ENCODE measurements at places on chromosomes 7 and 10.

DNA sequence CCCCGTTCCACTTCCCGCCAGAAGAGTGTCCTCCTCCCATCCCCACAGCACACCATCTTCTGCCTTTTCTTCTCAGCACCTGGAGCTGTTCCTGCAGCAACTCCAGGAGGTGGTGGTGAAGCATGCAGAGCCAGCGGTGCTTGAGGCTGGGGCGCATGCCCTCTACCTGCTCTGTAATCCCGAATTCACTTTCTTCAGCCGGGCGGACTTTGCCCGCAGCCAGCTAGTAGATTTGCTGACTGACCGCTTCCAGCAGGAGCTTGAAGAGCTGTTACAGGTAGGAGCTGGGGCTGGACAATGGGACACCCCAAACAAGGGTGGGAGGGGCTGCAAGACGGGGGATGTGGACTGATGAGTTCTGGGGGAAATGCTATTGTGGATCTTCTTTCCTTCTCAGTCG lies 19.1 kb upstream of the PVRIG start:
- no peak for DNase-seq

DNA sequence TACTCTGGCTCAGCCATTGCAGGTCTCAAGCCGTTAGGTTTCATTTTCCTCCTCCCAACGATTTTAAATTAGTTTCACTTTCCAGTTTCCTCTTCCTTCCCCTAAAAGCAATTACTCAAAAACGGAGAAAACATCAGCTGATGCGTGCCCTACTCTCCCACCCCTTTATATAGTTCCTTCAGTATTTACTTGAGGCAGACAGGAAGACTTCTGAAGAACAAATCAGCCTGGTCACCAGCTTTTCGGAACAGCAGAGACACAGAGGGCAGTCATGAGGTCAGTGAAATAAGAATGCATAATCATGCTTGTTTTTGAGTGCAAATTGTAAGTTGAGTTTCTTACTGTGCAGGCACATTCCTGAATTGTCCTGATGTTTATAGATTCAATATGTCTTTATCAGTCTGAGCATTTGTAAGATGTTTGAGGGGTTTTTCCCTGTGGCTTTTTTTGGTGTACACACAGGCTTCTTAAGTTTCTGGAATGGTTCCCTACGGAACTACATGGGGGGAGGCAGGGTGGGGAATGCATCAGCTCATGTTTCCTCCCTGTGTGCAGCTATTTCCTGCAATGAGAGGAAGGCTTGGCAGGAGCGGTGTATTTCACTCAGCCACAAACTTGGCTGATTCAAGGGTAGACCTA lies at the start of gene IFIT3:
IFIT3 (plus strand) TSS at position 195 of the 639 bp plus-strand sequence; CDS start at position 272, 77 bp downstream.
- peak; percentile 18 for DNase-seq

GRCh38 chr7:102287981-102288278 lies 1.3 kb downstream of the SH2B2 start:
- DNase-seq, result no peak

- DNase-seq, result no peak
These were observed 96.3 kb downstream of the PRKAG2 start for GRCh38 chr7:151780631-151781030.

GRCh38 chr10:62545160-62546066 lies 171.2 kb downstream of the ZNF365 start:
- DNase-seq, result no peak

DNA sequence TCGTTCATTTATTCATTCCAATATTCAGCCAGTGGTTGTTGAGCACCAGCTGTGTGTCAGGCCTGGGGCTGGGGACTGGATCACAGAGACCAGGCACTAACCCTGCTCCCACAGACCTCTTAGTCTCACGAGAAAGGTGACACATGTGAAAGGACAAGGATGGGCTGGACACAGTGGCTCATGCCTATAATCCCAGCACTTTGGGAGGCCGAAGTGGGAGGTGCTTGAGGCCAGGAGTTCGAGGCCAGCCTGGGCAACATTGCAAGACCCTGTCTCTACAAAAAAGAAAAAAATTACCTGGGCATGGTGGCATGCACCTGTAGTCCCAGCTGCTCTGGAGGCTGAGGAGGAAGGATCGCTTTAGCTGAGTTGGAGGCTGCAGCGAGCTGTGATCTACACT lies 105.9 kb upstream of the SDK1 start:
- no peak for DNase-seq

DNA sequence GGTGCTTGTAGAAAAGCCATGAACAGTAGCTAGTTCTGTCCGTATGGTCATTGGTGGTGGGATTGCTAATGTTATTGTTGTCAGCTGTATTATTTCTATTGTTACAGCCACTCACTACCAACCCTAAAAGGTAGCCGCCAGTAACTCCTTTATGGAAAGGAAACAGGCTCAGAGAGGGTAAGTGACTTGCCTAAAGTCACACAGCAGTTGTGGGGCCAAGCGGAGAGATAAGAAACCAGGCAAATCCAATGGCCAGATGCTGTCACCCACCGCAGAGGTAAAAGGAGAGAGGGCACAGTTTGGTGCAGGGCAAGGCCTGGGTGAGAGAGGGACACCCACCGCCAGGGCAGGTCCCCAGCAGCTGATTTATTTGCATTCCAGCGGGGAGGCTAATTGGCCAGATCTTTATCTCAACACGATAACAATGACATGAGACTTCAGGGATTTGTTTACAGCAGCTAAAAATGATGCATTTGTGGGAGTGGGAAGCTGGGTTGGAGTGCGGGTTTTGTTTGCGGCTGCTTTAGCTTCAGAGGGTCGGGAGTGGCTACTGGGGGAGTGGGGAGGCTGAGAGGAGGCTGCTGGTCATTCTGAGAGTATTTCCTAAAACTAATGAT lies 8.6 kb upstream of the NKX2-3 start:
- no peak for DNase-seq

GRCh38 chr7:157566631-157567006 lies 229.8 kb downstream of the DNAJB6 start:
- no peak for DNase-seq

GRCh38 chr10:7697426-7697825 lies 5.7 kb upstream of the ITIH2 start:
- no peak for DNase-seq

DNA sequence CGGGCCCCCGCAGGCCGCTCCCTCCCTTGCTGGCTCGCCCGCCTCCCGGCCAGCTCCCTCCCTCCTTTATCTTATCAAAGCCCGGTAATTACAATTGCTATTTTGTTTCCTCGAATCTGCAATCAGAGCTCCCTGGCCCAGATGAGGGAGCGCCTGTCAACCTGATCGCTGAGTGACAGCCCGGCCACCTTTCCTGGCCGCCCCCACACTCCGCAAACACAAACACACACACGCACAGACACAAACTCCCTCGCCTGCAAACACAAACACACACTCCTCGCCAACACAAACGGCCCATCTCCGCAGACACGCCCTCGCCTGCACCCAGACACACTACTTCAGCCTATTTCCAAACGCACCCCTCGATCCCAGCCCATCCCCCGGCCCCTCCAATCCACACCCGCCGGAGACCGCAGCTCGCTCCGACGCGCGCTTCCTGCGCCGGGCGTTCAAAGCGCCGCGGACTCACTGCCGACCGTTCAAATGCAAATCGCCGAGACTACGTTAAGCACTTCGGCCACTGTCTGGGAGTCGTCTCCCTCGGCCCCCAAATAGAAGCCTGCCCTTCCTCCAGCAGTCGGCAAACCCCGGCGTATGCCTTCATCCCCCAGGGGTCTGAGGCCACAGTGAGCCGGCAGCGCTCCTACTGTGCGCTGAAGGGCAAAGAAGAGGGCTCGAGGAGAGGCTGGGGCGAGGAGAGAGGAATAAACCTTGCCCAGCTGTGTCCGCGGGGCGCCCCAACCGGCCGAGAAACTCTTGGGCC lies 3.0 kb upstream of the FGF8 start:
- peak; percentile 72 for DNase-seq

DNA sequence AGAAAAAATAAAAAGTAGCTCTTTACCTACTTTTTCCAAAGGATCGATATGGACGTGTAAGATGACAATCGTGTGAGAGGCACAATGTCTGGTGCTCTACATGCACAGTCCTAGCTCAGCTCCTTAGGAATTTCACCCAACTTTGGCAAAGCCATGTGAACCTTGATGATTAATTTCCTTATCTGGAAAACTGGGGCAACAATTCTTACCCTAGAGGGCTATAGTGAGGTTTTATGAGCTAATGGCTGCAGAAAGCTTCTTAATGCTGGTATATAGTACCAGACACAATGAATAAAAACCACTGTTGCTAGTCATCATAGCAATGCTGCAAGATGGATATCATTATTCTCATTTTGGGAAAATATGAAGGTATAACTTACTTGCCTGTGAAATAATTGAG lies 202.7 kb downstream of the PARD3 start:
- no peak for DNase-seq

DNA sequence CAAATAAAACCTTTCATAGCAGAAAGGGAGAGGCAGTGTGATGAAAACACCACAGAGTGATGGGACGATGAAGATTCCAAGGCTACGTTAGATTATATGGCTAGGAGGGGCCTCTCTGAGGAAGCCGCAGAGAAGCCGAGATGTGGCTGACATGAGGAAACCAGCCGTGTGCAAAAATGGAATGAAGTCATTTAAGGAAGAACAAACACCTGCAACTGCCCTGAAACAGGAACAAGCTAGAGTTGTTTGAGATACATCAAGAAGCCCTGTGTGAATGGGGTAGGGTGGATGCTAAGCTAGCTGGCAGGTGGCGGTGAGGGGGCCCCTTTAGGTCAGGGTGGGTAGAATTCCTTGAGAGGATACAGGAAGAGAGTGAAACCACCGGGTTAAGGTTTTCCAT lies 129.5 kb downstream of the KLF6 start:
- DNase-seq, result peak; percentile 69

GRCh38 chr7:130276796-130277762 lies 10.4 kb downstream of the CPA2 start:
- no peak for DNase-seq

GRCh38 chr7:155107126-155107525 lies 37.0 kb downstream of the HTR5A start:
- DNase-seq, result no peak

GRCh38 chr7:69932034-69932628 lies 333.9 kb downstream of the AUTS2 start:
- no peak for DNase-seq

GRCh38 chr7:27160145-27160545 lies 3.7 kb upstream of the HOXA7 start:
- DNase-seq, result no peak

GRCh38 chr7:43535810-43536585 lies 46.9 kb upstream of the STK17A start:
- DNase-seq, result no peak

GRCh38 chr7:51369746-51370145 lies 53.1 kb upstream of the COBL start:
- no peak for DNase-seq

- DNase-seq, result no peak
These were observed 94.2 kb upstream of the NRP1 start for GRCh38 chr10:33428682-33429081.

GRCh38 chr7:84188786-84189405 lies 5.7 kb downstream of the SEMA3A start:
- DNase-seq, result no peak

DNA sequence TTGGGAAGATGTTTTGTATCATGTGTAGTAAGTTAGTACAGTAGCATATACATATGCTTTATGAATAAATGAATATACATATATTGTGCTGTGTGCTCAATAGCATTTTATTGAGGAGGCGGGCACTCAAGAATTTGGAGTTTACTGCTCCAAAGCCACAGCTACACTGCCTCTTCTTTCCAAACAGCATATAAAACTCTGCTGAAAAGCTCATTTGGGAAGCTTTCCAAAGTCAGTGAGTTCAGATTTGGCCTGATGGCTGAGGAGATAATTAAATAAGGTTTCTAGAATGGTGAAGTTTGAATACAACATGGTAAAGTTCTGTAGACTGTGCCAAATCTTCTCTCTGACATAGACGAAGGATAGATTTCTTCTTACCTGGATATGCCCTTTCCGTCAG lies 29.8 kb downstream of the CDK1 start:
- DNase-seq, result no peak

DNA sequence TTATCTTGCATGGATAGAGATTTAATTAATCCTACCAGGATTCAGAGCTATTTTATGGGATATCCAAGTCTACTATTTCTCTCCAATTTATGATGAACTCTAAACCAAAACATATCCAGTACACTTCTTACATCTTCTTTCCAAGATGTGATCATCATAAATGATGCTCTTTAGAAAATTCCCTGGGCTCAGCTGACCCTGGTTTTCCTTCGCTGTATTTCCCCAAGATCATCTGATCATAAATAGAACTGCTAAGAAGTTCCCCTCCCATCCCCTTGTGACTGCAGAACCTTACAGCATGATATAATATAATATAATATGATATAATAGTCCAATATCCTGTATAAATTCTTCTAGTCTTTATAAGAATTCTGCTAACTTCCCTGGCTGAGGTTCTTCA lies 114.6 kb upstream of the LYZL2 start:
- no peak for DNase-seq

DNA sequence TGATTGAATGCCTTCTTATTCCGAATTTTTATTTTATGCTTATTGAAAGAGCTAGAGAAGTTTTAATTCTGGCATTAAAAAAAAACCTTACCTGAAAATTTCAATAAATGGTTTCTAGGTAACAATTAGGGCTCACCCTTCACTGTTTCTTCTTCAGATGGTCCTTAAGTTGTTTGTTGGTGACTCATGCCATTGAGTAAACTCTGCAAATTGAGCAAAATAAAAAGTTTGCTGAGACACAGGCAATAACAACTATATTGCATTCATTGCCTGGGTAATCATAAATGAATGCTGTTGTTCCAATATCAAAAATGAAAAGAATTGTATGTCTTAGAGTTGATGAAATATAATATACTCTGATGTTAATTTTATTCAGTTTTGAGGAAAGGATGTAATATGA lies 300.3 kb downstream of the CDK14 start:
- no peak for DNase-seq

GRCh38 chr10:131730771-131731497 lies 169.9 kb upstream of the PPP2R2D start:
- DNase-seq, result no peak

DNA sequence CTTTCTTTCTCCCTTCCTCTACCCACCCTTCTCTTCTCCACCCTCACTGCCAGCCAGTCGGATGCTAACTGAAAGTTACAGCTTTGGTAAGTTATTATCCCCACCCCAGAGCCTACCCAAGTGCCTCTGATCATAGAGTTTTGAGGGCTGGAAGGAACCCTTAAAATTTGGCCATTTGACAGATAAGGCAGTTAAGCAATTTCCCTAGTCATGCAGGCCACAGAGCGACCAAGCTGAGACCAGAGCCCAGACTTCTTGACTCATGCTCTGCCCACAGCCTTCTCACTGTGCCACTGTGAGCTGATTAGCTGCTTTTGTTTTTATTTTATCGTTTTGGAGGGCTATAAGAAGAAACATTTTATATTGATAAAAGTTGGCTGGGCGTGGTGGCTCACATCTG lies 17.2 kb downstream of the SAP25 start:
- no peak for DNase-seq

DNA sequence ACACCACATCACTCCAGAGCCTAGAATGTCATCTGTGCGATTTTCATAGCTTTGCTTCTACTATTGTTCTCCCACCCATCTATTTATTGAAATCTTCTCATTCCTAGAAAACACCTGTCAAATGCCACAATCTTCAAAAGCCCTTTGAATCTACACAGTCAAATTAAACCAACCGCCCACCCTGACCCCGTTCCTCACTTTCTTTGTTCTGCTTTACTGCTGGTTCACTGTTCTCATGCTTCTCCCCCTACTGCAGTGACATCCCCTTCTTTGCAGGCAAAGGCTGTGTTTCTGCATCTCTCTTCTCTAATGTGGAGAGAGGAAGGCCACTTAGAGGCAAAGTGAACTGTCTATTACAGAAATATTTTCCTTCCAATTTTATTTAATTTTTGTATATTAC lies 152.4 kb upstream of the NEBL start:
- DNase-seq, result no peak
